NCI-H1417 (cell line): ENCODE measurements at places on chromosomes 3 and 15.

DNA sequence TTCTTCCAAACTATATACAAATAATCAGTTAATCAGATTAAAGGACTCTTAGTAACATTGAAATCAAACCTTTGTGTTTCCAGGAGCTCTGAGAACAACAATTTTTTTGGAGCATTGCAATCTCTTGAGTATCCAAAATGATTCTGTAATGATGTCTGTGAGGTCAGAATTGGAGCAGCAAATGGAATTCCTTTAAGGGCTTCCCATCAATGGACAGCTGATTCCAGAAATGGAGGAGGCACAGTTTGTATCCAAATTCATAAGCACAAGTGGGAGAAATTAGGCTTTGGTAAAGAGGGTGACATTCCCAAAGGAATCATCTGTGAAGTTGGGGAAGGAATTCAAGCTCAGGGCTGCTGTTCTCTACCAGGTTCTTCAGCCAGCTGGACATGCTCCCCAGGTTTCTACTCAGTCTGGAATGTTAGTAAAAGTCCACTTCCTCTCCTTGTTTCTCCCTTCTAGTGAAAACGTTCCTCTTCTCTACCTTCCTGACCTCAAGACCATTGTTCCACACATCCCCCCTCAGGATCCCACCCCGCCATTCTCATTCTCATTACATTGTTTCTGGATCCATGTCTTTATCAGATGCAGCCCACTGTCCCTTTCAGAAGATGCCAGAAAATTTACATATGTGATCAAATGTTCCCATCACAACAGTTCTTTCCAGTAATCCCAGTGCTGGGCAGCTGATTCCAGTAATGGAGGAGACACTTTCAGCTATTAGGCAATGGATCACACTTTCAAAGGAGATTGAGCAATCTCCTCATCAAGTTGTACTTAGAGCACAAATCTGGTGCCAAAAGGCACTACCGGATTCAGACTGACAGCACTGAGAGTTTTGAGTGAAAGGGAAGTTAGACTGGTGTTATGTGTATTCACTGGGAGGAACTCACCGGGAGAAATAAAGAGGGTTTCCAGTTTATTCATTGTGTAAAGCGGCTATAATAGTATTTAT, 391.3 kb upstream of the TPRG1 start:
- no peak for DNase-seq

- no peak for DNase-seq
These were observed 993 bp upstream of the ISL2 start for GRCh38 chr15:76335307-76336253.

- DNase-seq: no peak
These were observed 2.9 kb downstream of the MCTP2 start for GRCh38 chr15:94234300-94234699.

DNA sequence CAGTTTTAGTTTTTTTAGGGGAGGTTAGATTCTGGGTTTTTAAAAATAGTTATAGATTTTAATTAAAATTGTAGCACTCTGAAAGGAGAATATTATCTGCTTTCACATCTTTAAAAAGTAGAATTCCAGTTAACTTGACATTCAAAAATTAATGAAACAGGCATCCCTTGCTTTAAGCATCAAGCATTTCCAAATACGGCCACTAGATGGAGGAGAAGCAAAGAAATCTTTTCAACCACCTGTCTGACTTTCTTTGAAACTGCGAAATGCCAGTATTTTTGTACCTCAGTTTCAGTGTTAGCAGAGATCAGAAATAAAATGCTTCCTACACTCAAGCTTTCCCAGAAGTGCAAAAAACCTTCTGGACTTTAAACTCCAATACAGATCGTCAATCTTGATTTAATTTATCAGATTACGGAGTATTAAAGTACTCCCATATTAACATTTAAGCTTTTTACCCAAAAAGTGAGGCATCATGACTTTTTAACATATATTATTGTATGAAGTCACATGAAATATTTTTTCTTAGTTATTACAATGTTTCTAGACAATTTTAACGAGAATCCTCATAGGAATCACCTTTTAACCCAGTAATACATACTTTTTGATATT, 153.3 kb downstream of the P3H2 start:
- peak; percentile 23 for DNase-seq

GRCh38 chr3:131338948-131339640, 42.5 kb upstream of the NUDT16 start:
- DNase-seq: no peak

DNA sequence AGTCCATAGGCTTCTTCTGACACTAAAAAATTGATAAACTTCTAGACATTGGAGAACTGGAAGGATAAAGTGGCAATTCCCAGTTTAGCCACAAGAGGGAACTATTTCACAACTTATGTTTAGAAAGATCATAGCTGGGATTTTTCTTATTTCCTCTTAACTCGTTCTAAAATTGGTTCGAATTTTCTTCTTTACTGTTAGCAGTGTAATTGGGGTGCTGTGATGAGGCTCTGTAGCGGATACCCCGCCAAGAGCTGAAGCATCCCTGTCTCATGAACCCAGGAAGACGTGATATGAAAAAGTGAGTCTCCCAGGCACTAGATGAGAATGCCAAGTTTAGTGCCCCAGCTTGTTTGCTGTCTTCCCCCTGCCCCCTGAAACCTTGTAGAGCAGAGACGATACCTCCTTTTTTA, 85.1 kb downstream of the PDCD6IP start:
- DNase-seq: peak; percentile 48

DNA sequence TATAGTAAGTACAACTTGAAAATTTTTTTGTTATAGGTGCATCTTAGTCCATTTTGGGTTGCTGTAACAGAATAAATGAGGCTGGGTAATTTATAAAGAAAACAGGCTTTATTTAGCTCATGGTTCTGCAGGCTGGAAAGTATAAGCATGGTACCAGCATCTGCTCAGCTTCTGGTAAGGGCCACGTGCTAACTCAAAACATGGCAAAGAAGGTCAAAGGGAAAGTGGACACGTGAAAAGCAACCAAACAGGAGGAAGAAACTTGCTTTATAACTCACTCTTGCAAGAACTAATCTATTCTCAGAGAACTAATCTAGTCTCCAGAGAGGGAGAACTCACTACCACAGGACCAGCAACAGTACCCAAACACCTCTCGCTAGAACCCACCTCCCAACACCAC, 9.1 kb downstream of the HDGFL3 start:
- no peak for DNase-seq

- no peak for DNase-seq
These were observed 24.5 kb downstream of the PLXNB1 start for GRCh38 chr3:48405343-48405881.

DNA sequence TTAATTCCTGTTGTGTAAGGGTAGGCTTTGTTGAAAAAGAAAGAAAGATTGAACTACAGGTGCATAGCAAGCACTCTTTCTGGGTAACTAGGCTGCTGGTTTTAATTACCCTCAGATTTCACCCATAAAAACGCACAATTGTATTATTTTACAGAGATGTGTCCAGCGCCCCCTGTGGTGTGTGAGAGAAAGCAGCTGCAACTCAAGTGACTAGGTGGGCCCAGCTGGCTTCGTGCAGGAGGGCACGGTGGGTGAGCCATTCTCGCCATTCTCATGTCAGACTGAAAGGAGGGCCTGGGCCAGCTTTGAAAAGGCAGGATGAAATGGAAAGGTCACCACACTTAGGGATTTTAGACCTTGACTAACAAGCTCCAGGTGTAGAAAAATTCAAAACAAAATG, 122.6 kb downstream of the LRIG1 start:
- no peak for DNase-seq

DNA sequence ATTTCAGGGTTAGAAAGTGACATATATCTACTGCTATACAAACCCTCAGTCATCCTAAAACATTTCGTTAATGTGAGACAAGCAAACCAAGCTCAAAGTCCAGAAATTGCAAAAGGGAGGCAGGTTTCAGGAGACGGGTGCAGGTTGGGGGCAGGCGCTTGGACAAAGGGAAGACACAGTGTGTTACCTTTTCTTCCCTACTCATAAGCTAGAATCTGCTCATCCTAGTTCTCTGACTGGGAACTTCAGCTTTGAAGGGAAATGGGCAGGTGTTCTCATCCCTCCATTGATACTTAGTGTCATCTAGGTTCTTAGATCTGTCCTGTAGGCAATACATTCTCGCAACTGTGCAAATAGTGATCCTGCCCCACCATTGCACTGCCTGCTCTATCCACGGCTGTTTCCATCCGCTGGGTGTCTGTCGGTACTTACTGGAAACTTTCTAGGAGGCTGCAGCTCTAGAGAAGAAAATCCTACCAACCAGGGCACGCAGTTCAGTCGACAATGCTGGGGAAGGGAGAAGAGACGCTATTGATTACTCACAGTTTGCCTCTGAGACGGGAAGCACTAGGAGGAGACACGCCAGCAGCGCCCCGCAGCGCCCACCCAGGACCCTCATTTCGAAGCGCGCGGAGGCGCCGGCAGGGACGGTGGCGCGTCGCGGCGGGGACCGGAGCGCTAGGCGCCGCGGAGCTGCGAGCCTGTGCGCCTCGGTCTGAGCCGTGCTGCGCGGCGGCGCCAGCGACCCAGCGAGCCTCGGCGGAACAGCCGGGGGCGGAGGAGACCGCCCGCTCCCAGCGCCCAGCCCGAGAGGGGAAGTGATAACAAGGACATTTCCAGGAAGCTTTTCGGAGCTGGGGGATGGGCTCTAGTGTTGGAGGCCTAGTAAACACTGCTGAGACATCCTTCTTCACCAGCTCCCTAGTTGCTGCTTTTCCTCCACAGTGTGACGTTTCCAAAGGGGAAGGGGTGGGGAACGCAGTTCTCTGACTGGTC, at the start of gene PROS1:
Gene PROS1 (minus strand): TSS at position 766 of the 996 bp plus-strand sequence. CDS start 147 bp downstream, at position 619.
- DNase-seq: no peak

DNA sequence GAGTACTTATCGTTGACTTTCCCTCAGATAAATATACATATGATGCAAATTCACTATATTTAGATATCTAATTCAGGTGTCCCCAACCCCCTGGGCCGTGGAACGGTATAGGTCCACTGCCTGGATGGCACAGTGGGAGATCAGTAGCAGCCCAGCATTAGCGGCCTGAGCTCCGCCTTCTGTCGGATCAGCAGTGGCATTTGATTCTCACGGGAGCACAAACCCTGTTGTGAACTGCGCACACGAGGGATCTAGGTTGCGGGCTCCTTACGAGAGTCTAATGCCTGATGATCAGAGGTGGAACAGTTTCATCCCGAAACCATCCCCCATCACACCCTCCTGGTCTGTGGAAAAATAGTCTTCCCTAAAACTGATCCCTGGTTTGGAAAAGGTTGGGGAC, 6.9 kb downstream of the KNL1 start:
- DNase-seq: no peak

GRCh38 chr15:58918239-58918638, 15.2 kb downstream of the SLTM start:
- DNase-seq: no peak

DNA sequence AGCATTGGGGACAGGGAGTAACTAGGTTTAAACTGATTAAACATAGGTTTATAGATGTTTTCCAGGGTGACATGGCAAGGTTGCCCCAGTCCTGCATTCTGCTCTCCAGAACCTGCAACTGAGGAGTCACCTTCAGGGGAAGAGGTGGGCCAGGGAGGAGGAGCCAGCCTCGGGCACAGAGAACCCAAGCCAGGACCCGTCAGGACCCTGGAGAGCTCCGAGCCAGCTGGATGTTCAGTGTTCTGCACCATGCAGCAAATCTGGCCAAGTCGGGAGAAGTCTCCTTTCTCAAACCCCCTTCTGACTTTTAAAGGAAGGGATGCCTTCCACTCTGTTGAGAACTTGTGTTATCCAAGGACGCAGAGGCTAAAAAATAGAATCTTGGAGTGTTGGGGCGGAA, 62.1 kb upstream of the SLC6A11 start:
- DNase-seq: no peak

- DNase-seq: no peak
These were observed 98.9 kb downstream of the EOMES start for GRCh38 chr3:27623085-27623753.

- no peak for DNase-seq
These were observed 94.5 kb downstream of the WNT7A start for GRCh38 chr3:13785351-13785750.

- DNase-seq: no peak
These were observed 63.3 kb upstream of the TLE3 start for GRCh38 chr15:70160803-70161565.

- no peak for DNase-seq
These were observed 126.9 kb upstream of the SLC7A14 start for GRCh38 chr3:170712798-170713197.

GRCh38 chr15:43648649-43649429, at the start of gene CATSPER2:
TSS of gene CATSPER2 (minus strand) at chr15:43648844. CDS start at chr15:43648061, 783 bp downstream.
- DNase-seq: no peak

GRCh38 chr15:79168922-79169456, 78.4 kb upstream of the RASGRF1 start:
- DNase-seq: peak; percentile 83

- no peak for DNase-seq
These were observed 1.3 kb downstream of the SCN5A start for GRCh38 chr3:38648024-38648658.

DNA sequence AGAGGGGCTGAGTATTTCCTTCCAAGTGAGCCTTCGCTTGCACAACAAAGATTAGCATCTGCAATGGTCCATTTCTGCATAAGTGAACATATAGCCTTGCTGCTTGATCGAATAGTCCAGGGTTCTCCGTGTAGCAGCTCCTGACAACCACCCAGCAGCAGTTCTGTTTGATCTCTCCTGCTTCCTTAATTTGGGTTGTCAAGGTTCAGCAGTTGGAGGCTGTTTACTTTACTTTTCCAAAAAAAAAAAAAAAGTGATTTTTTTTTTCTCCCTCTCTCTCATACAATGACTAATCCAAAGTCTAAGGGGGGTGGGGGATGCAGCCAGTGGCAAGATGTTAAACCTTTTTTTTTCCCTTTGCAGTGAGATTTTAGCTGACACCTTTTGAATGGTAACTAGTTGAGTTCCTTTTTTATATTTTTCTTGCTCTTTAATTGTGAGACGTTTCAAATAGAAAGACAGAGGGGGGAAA, 3.6 kb downstream of the FOXP1 start:
- DNase-seq: peak; percentile 56

GRCh38 chr3:144036498-144036897, 64.9 kb downstream of the DIPK2A start:
- no peak for DNase-seq

GRCh38 chr3:57733790-57734189, 22.3 kb upstream of the SLMAP start:
- no peak for DNase-seq

DNA sequence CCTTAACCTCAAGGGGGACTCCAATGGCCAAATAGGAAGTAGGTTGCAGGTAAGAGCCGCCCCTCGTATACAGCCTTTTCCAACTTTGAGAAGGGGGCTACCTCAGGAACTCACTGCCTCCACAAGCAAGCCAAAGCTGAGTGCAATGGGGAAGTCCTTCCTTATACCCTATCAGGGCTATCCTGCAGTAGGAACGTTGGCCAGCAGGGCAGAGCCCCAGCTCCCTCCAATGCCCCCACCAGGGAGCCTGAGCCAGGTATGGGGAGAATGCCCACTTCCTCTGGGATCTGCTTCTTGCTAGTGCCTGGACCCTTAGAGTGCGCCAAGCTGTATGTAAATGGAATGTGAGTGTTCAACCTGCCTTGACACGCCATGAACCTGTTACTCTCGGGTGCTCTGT, 16.3 kb downstream of the CACNA2D2 start:
- no peak for DNase-seq

GRCh38 chr3:69212411-69213160, 90.2 kb upstream of the LMOD3 start:
- DNase-seq: no peak
